Kidney tubule cell (primary cell): ENCODE measurements at places on chromosomes 11 and 22.

- no peak for DNase-seq
Measured at GRCh38 chr11:71324788-71325417, 72.5 kb upstream of the SHANK2 start.

- no peak for DNase-seq
Measured at GRCh38 chr11:114085965-114086793, 26.7 kb downstream of the ZBTB16 start.

GRCh38 chr11:33867561-33867960 is 24.3 kb downstream of the LMO2 start:
- no peak for DNase-seq

DNA sequence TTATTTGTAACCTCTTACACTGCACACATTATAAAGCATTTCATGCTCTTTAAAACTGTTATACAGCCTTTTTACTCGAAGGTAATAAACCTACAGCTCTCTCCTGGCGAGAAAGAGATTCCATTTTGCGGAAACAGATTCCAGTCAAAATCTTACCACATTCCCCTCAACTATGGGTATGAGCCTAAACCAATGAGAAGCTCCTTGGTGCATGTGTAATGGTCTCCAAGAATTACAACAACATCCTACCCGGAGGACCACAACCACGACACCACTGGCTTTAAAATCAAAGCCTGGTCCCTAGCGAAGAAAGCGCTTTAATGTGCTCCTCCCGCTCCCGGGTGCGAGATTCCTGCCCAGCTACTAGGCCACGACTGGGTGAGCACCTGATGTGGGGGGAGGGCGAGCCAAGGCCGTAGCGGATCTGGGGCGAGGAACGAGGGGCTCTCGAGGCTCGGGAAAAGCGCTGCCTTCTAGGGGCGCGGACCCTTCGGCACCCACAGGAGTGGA is 821 bp downstream of the CELF1 start:
- DNase-seq, result peak; percentile 59

DNA sequence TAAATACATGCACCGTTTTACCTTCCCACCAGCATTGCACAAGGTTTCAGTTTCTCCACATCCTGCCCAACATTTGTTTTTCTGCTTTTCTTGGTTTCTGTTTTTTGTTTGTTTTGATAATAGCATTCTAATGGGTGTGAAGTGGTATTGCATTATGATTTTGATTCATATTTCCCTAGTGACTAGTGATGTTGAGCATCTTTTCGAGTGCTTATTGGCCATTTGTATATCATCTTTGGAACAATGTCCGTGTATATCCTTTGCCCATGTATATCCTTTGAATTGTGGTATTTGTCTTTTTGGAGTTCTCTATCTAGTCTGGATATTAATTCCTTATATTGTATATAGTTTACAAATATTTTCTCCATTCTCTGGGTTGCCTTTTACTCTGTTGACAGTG is 2914.8 kb upstream of the OR11H1 start:
- DNase-seq, result no peak

DNA sequence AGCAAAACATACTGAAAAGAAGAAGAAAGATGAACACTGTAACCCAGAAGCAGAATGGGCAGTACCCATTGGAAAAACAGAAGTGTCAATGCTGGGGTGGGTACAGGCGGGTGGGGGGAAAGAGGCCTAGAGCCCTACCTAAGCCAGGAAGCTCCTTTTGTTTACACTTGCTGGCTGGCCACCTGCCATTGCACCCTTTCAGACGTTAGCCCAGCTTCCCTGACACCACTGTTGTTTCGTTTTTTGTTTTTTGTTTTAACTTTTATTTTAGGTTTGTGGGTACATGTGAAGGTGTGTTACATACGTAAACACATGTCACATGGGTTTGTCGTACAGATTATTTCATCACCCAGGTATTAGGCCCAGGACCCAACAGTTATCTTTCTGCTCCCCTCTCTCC is 55.4 kb downstream of the PLEKHA7 start:
- DNase-seq, result no peak

DNA sequence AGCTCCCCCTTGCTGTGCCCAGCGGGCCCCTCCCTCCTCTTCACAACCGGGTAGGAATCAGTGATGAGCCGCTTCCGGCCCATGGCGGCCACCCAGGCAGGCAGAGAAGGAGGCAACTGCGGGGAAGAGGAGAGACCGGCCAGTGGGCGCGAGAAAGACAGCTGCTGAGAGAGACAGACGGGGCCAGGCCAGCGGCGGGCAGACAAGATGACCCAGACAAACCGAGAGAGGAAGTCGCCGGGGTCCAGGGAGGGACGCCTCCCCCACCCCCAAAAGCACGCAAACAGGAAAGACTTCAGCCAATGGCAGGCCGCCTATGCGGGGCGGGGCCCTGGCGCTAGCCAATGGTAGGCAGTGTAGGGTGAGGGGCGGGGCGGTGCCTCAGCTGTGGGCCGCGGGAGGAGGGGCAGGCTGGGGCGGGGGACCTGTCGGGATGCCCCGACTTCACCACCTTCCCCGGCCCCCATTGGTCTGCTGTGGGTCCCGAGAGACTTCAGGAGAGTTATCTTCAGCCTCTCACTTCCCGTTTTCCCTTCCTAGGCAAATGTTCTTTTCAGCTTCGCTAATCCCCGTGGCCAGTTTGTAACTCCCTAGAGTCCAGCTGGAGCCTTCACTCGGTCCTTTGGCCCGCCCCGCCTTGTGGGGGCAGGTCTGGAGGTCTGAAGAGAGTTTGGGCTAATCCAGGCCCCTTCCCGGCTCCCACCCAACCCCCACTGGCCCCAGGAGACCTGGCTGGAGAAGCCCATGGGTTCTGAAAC is at the start of gene POLD4:
Gene POLD4 (minus strand): TSS at position 230 of the 758 bp plus-strand sequence. CDS start 147 bp downstream, at position 83.
- DNase-seq, result peak; percentile 95

GRCh38 chr11:72191961-72192381 is at the start of gene FOLR1:
Gene FOLR1 (plus strand): TSS chr11:72192140. CDS start chr11:72192174, 34 bp downstream.
- peak; percentile 76 for DNase-seq

GRCh38 chr11:125344846-125345420 is 151.1 kb downstream of the FEZ1 start:
- DNase-seq, result no peak

- DNase-seq, result no peak
Measured at GRCh38 chr22:42275970-42276369, 5.5 kb upstream of the TCF20 start.

- DNase-seq, result no peak
Measured at GRCh38 chr11:617912-618682, 2.3 kb upstream of the IRF7 start.
